ENCODE measurements at places on chromosomes 13 and 19.

DNA sequence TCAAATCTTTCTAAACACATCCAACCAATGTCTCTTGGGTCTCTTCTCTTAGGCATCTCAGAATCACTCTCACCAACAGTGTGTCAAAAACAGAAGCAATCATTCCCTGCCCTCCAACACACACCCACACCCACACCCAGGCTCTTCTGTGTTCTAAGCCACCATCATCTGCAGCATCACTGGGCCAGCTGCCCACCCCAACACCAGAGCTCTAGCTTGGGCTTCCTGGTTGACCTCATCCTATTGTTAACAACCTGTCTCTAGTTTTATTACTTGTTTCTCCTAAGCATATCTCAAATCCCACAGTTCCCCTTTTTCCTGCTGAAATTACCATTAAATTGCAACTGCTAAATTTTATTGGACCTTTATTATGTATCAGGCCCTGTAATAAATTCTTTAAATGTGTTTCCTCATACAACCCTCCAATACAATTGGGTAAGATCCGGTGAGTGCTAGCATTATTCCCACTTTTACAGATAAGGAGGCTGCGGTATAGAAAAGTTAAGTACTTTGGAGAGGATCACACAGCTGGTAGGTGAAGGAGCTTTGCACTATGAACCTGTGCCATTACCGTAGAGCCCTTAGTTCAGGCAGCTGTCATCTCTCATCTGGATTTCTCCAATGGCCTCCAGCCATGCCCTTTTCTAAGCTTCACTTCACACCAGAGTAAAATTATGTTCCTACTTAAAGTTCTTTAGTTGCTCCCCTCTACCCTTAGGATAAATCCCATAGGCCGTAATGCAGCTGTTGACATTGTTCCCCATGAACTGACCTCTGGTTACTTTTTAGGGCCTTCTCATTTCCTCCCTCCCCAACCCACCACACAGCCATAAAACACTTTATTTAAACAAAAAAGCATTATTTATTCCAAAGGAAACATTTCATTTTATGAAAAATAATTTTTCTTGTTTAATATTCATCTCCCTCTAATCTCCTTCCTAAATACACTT lies 227.7 kb downstream of the B3GLCT start:
- no peak for DNase-seq

DNA sequence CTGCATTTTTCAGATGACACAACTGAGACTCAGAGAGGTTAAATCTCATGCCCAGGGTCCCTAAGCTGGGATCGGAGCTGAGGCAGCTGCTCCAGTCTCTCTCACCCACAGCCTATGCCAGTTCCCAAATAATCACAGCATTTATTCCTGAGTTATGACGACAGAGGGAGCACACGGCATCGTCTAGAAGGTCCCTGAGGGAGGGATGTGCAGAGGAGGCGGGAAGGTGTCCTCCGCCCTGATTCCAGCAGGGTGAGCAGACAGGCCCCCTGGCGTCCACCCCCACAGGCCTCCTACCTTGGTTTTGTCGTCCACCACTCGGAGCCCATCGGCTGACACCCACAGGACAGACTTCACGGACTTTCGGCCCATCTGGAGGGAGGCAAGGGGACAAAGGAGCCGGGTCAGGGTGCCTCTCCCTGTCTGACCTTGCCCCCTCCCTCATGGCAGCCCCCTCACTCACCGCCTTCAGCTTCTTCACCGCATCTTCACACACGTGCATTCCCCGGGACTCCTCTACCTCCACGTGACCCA lies 8.0 kb downstream of the NUMBL start:
- DNase-seq, result no peak

GRCh38 chr19:35142606-35143230 lies 337 bp upstream of the FXYD7 start:
- DNase-seq, result peak; percentile 69

DNA sequence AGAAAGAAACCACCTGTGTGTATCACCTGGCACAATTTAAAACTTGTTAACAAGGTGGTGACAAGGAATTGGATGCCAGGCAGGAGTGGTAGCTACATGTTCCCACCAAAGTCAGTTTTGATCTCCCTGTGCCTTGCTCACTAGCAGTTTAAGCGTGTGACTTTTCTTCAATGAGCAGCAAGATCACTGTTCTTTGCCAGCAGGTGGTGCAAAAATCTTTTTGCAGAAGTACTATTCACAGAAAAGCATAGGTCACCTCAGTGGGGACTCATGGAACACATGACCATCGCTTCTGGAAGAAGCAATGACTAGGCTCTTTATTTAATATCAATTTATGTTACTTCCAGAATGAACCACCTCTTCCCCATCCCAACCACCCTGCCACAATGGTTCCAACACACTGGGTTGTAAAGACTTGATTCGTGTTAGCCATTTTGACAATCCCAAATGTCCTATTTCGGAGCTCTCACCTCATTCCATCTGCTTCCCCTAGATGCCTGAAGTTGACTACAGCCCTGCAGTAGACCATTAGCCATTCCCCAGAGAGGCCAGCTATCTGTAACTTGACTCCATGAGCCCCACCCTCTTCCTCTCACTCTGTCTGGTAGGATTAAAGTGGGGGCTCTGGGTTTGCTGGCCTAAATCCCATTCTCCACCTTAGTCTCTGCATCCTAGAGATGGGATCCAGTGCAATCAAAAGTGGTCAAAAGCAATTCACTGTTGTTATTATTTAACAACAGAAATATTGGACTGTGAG lies 59.1 kb upstream of the TNFRSF19 start:
- DNase-seq, result no peak

- no peak for DNase-seq
Observed at GRCh38 chr19:57570707-57571106, 8.0 kb downstream of the ZNF416 start.

DNA sequence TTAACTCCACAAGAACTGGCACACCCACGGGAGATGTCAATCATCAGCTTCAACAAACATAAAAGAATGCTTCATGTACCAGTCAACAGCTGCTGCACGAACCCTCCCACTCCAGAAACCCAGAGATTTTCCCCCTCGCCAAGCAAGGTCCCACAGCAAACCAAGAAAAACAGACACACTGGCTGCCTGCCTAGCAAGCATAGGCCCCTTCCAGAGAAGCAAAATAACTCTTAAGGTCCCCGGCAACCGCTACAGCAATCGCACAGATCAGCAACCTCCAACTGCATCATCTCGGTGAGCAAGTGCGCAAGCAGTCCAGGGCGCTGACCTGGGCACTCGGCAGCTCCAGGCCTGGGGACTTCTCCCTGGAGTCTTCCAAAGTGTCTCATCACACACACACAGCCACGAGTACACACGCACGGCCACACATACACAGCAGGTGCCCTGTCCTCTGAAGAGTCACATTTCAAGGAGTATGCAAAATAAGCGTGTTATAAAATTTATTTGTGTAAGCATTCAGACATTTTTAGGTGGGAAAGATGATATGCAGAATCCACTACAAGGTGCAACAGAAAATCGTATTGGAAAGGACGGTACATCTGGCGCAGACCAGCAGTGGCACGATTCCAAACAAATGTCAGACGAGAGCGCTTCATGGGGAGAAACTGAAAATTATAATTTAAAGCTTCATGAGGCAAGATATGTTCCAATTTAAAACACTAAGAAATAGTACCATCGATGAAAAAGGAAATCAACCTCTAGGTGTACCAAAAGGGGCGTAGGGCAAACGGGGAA lies 125.0 kb downstream of the STK24 start:
- DNase-seq, result no peak

DNA sequence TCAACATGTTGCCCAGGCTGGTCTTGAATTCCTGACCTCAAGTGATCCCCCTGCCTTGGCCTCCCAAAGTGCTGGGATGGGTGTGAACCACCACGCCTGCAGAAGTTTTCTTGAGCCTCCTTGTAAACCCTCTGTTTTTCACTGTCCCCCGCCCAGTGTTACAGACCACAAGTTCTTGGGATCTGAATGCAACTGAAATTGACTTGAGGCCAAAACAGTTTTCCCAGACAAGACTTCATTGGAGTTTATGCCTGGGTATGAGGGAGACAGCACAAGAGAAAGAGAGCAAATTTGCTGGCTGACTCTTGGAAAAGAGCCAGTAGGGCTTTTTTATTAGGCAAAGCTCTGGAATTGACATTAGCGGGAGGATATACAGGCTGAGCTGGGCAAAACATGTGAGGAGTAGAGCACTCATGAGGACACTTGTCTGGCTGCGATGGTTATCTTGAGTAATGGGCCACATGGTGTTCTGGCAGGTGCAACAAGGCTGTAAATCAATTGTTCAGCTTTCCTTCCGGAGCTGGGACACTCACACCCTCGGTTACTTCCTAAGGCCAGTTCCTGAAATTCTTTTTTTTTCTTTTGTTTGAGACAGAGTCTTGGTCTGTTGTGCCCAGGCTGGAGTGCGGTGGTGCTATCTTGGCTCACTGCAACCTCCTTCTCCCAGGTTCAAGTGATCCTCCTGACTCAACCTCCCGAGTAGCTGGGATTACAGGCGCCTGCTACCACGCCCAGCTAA lies 12.7 kb upstream of the HNRNPL start:
- DNase-seq, result no peak

DNA sequence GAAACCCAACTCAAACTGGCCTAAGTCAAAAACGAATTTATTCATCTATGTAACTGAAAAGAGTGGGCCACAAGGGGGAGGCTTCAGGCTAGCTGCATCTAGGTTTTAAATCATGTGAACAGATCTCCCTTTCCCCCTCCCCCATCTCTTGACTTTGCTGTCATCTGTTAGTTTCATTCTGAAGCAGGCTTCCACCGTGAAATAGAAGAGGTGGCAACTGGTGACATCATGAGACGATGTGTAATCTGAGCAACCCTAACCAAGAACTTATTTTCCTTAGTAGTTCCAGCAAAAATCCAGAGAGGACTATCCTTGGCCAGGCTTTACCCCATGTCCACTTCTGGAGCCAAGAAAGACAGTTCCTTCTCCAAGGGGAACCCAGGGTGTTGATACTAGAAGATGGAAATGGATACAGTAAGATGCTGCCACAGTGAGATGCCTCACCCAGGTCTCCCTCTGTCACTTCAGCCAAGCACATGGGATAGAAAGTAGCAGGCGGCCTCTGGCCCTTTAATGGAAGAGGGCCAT lies 9.4 kb downstream of the SAMD4B start:
- peak; percentile 45 for DNase-seq

Measured in activated naive CD4-positive, alpha-beta T cell treated with Interleukin-2 at 50 U/mL for 16 hours (primary cell).